ENCODE measurements at places on chromosomes 3 and 15. TPM values are rescaled to one million over a fixed set of nuclear protein-coding genes. Genes with fewer than 3 reads are reported as not detected.

SLC35G2 gene
- polyA plus RNA-seq, result not detected

SEMA6D gene
- 28.4 TPM for polyA plus RNA-seq

KCNMB2 gene
- 0.06 TPM for polyA plus RNA-seq

SLC38A3 gene
- 2.4 TPM for polyA plus RNA-seq

AP4E1 gene
- 3.0 TPM for polyA plus RNA-seq

CNTN4 gene
- polyA plus RNA-seq, result 0.27 TPM

ST6GAL1 gene
- polyA plus RNA-seq, result 3.8 TPM

GOLGA6L7 gene
- not detected for polyA plus RNA-seq

VPS33B gene
- polyA plus RNA-seq, result 18.6 TPM

FXR1 gene
- polyA plus RNA-seq, result 42.7 TPM

CLEC3B gene
- polyA plus RNA-seq, result 103 TPM

ACOX2 gene
- polyA plus RNA-seq, result 34.5 TPM

RUVBL1 gene
- polyA plus RNA-seq, result 31.0 TPM

PLSCR2 gene
- polyA plus RNA-seq, result not detected

GPR160 gene
- 55.9 TPM for polyA plus RNA-seq

SAMMSON gene
- not detected for polyA plus RNA-seq

PLCB2 gene
- 7.6 TPM for polyA plus RNA-seq

CDV3 gene
- 59.0 TPM for polyA plus RNA-seq

MYH15 gene
- polyA plus RNA-seq, result 0.35 TPM

APEH gene
- 80.7 TPM for polyA plus RNA-seq

ZWILCH gene
- polyA plus RNA-seq, result 10.7 TPM

C3orf33 gene
- 3.4 TPM for polyA plus RNA-seq

AP3B2 gene
- polyA plus RNA-seq, result 2.8 TPM

ALS2CL gene
- 11.8 TPM for polyA plus RNA-seq

CALML4 gene
- 199 TPM for polyA plus RNA-seq

ZNF501 gene
- polyA plus RNA-seq, result 5.0 TPM

IL20RB gene
- 0.67 TPM for polyA plus RNA-seq

UNC13C gene
- polyA plus RNA-seq, result not detected

ACKR2 gene
- polyA plus RNA-seq, result 0.22 TPM

RARRES1 gene
- polyA plus RNA-seq, result 1.4 TPM

ZMYND10 gene
- polyA plus RNA-seq, result 2.5 TPM

ILDR1 gene
- polyA plus RNA-seq, result 4.8 TPM

SKIL gene
- 15.1 TPM for polyA plus RNA-seq

DAG1 gene
- 3.8 TPM for polyA plus RNA-seq

DLL4 gene
- polyA plus RNA-seq, result 0.81 TPM

ATP13A4 gene
- 0.22 TPM for polyA plus RNA-seq

DUOXA2 gene
- polyA plus RNA-seq, result not detected

SH2D7 gene
- polyA plus RNA-seq, result 1.7 TPM

MAP2K5 gene
- polyA plus RNA-seq, result 15.6 TPM

ST8SIA2 gene
- not detected for polyA plus RNA-seq

TNFAIP8L3 gene
- not detected for polyA plus RNA-seq

WDR93 gene
- polyA plus RNA-seq, result not detected

ZPLD1 gene
- not detected for polyA plus RNA-seq

ST3GAL6 gene
- polyA plus RNA-seq, result 2.2 TPM

GADL1 gene
- polyA plus RNA-seq, result 0.09 TPM

GOLGA8G gene
- not detected for polyA plus RNA-seq

GOLGA6A gene
- polyA plus RNA-seq, result not detected

SLC41A3 gene
- 39.1 TPM for polyA plus RNA-seq
